ENCODE measurements at places on chromosomes 2 and 18.

GRCh38 chr2:3600256-3600855 lies 5.4 kb downstream of the COLEC11 start:
- DNase-seq, result no peak

DNA sequence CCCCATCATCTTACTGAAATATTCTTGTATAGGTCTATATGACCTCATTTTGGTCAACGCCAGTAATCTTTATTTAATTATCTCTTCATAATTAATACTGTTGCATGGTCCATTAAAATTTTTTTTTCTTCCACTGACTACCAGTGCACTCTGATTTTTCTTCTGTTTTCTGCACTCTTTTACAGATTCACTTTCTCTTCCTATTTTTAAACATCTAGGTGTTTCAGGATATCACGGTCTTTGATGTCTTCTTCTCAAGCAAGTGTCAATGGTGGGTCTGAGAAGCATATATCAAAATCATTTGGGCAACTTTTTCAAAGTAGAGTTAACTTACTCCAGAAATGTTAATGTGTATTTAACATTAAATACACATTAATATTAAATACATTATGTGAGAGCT lies 51.4 kb downstream of the CCDC141 start:
- no peak for DNase-seq

DNA sequence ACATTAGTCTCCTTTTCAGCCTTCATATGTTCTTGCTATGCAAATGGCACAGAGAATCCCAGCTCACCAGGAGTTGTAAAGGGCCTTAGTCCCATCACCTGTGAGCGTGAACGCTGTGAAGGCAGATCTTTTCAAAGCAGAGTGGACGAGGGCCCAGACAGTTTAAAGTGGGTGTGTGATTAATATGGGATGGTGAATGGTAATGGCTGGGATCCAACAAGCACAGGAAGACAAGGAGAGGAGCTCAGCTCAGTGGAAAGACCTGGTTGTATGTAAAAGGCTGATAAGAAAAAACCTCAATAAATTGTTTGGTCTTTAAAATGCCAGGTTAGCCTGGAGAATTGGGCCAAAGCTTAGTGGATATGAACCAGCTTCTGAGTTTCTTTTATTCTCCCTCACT lies 326.2 kb downstream of the NYAP2 start:
- no peak for DNase-seq

- DNase-seq, result peak; percentile 87
Observed at GRCh38 chr2:62038975-62039771, 133.7 kb downstream of the COMMD1 start.

DNA sequence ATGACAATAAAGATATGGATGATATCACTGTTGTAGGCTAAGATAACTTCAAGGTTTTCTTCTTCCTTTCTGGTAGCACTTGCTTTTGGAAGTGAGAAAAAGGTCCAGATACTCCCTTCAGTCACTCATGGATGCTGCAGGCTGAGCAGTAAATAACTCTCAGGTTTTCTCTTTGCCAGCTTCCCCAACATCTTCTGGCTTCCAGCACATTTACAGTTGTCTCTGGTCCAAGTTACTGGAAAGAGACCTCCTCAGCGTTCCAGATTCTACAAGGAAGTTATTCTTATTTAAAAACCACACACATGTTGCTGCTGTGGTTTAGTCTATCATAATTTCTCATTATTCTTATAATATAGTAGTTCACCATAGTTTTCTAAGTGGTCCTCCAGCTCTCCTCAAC lies 383.4 kb downstream of the PLCL1 start:
- DNase-seq, result no peak

- no peak for DNase-seq
Observed at GRCh38 chr2:23388294-23388693, 3.3 kb downstream of the KLHL29 start.

- DNase-seq, result no peak
Observed at GRCh38 chr2:165568361-165568760, 98.9 kb downstream of the CSRNP3 start.

DNA sequence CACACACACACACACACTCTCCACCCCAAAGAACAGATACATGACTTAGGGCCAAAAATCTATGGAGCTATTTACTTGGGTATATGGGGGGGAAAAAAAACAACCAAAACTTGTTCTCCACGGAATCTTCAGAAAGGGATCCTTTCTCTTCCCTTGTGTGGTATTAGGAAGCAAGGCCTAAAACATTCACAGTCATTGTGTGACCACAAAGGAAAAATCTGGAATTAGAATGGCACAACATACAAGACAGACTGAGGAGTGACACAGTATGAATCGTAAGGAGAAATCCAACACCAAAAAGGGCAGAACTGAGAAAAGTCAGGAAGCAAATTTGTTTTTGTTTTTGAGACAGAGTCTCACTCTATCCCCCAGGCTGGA lies 70.3 kb downstream of the ASXL2 start:
- peak; percentile 36 for DNase-seq

GRCh38 chr18:56273541-56274219 lies 364.7 kb downstream of the TXNL1 start:
- DNase-seq, result no peak

GRCh38 chr2:73255907-73256617 lies 22.0 kb downstream of the CCT7 start:
- no peak for DNase-seq

DNA sequence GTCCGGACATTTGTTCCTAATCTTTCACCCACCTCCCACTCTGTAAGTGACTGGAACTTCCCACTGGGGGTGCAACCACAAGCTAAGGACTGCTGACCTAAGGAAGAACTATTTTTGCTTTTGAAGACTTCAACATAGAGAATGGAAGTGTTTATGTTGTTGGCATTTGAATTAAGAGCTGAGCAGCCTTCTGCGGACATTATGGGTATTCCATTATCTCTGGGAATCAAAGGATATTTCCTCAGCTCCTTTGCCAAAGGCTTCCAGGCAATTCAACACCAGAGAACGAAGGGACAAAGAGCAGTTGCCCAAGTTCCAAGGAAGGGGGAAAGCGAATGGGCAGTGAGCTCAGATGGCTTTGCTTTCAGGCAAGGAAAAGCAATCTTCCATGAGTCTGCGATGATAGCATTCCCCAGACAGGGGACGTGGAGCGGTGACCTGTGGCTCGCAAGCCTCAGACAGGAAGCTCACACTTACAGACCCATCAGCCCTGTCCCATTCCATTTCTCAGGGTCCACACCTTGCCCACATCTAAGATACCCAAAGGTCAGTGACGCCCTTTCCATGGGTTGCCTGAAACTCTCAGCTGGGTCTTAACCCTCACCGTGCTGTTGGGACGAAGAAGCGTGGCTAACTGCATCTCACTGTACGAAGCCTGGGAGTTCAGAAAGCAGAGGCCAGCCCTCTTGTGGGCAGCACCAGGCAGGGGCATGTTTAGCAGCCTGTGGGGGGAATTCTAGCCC lies 116.8 kb downstream of the COPS8 start:
- no peak for DNase-seq

DNA sequence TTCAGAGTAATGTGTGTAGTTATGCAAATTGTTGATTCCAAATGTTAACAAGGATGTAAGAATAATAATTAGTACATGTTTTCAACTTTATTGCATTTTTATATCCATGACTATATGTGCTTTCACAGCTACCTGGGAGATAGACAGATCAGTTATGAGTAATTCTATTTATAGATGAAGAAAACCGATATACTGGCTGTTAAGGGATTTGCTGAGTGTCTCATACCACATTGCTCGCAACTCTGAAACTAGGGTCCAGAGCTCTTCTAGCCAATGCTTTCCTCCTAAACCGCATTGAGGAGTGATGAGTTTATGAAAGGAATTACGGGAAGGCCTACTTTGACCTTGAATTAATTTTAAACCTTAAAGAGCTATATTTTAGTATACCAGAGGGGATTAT lies 202.3 kb downstream of the MYO3B start:
- no peak for DNase-seq

GRCh38 chr18:47936952-47937351 lies 6.5 kb upstream of the SMAD2 start:
- DNase-seq, result no peak
